ENCODE measurements at places on chromosomes 11 and 22. TPM values are rescaled to one million over a fixed set of nuclear protein-coding genes. Genes with fewer than 3 reads are reported as not detected.

Gene ABCG4
- total RNA-seq: 0.16 TPM

Gene PRODH
- total RNA-seq: 0.43 TPM

Gene MOGAT2
- total RNA-seq: not detected

Gene EMSY
- 32.5 TPM for total RNA-seq

Gene LAMTOR1
- total RNA-seq: 118 TPM

Gene AQP11
- total RNA-seq: 2.9 TPM

Gene MS4A12
- not detected for total RNA-seq

Gene CRYBA4
- total RNA-seq: not detected

Gene DDX6
- 119 TPM for total RNA-seq

Gene MTNR1B
- total RNA-seq: not detected

Gene HEPHL1
- not detected for total RNA-seq

Gene TRPM5
- not detected for total RNA-seq

Gene KRTAP5-10
- total RNA-seq: not detected

Gene TMEM45B
- total RNA-seq: not detected

Gene NUP50
- 17.9 TPM for total RNA-seq

Gene PSMC3
- total RNA-seq: 257 TPM

Gene PGA3
- total RNA-seq: 10.7 TPM

Gene OR52K1
- total RNA-seq: not detected

Gene OR4D6
- total RNA-seq: not detected

Gene OR5B2
- total RNA-seq: not detected

Gene MAFF
- total RNA-seq: 8.7 TPM

Gene STK33
- total RNA-seq: 0.45 TPM

Gene POU2AF2
- total RNA-seq: not detected

Gene ESAM
- total RNA-seq: 0.08 TPM

Gene KRTAP5-8
- total RNA-seq: 0.21 TPM

Gene LBHD1
- total RNA-seq: 4.5 TPM

Gene CHCHD10
- total RNA-seq: 19.8 TPM
